ENCODE measurements at places on chromosomes 6 and 20. TPM values are rescaled to one million over a fixed set of nuclear protein-coding genes. Genes with fewer than 3 reads are reported as not detected.

Gene GJA10
- not detected for total RNA-seq

Gene DNAH8
- total RNA-seq = under 0.01 TPM

Gene TPD52L1
- 48.9 TPM for total RNA-seq

Gene HLA-DPA1
- total RNA-seq = not detected

Gene CENPQ
- 17.4 TPM for total RNA-seq

Data from foreskin keratinocyte (primary cell).